ENCODE measurements at places on chromosomes 4 and X. TPM values are rescaled to one million over a fixed set of nuclear protein-coding genes. Genes with fewer than 3 reads are reported as not detected.
A peak's percentile ranks its signal among the peaks of the same experiment; 100 is the strongest.

DNA sequence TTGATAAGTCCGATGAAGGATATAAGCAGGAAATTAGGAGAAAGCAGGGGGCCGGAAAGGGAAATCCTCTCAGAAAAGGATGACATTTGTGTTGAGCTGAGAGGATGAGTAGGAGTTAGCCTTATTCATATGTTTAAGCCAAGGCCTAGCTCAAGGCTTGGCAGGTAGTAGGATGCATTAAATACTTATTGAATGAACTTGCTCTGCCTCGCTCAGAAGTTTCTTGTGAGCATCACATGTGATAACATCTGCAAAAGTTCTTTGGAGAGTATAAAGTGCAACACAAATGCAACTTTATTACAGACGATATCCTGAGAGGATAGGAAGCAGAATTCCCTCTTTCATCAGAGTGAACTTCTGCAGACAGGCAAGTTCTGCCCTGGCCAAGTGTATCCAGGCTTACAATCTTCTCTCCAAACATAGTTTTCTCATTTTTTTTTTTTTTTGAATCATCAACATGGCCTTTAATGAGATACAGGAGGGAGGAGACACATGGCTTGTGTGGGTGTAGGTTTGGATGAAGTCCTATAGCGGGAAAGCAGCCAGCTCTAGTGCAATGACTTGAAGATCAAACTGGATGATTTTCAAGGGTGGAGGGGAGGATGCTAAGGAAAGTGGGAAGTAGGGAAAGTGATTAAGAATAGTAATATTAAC lies 48.1 kb downstream of the LUZP4 start:
- DNase-seq = peak; percentile 29

The TCEAL5 gene
- total RNA-seq = 0.66 TPM

GRCh38 chr4:41998019-41998418 lies 7.7 kb downstream of the SLC30A9 start:
- no peak for DNase-seq

DNA sequence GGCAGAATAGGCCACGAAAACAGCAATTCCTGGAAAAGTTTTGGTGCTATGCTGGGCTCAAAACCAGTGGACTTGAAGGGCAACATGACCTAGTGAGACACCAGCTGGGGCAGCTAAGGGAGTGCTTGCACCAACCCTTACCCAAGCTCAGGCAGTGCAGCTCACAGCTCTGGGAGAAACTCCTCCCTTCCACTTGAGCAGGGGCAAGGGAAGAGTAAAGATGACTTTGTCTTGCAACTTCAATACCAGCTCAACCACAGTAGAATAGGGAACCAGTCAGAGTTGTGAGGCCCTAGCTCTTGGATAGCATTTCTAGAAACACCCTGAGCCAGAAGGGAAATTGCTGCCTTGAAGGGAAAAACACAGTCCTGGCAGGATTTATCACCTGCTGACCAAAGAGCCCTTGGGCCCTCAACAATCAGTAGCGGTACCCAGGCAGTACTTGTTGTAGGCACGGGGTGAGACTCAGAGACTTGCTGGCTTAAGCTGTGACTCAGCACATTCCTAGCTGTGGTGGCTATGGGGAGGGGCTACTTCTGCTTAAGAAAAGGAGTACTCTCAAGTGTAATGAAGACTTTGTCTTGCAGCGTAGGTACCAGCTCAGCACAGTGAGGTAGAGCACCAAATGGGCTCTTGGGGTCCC lies 19.7 kb upstream of the ABCG2 start:
- no peak for DNase-seq

GRCh38 chrX:106039920-106040319 lies 1.4 kb upstream of the SERPINA7 start:
- DNase-seq = no peak

- no peak for DNase-seq
Observed at GRCh38 chr4:107468812-107469211, 251.2 kb downstream of the PAPSS1 start.

The PLAC8 gene
- total RNA-seq = 1.2 TPM

DNA sequence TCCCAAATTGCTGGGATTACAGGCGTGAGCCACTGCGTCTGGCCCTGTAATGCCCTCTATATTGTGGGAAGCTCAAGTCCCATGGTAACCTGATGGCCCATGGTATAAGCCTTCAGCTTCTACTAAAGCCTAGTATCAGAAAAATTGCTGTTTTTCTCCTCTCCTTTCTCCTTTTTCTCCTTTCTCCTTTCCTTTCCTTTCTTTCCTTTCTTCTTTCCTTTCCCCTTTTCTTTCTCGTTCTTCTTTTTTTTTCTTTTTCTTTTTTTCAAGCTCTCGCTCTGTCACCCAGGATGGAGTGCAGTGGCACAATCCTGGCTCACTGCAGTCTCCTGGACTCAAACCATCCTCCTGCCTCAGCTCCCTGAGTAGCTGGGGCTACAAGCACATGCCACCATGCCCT lies 740.7 kb downstream of the FAM133A start:
- DNase-seq = no peak

DNA sequence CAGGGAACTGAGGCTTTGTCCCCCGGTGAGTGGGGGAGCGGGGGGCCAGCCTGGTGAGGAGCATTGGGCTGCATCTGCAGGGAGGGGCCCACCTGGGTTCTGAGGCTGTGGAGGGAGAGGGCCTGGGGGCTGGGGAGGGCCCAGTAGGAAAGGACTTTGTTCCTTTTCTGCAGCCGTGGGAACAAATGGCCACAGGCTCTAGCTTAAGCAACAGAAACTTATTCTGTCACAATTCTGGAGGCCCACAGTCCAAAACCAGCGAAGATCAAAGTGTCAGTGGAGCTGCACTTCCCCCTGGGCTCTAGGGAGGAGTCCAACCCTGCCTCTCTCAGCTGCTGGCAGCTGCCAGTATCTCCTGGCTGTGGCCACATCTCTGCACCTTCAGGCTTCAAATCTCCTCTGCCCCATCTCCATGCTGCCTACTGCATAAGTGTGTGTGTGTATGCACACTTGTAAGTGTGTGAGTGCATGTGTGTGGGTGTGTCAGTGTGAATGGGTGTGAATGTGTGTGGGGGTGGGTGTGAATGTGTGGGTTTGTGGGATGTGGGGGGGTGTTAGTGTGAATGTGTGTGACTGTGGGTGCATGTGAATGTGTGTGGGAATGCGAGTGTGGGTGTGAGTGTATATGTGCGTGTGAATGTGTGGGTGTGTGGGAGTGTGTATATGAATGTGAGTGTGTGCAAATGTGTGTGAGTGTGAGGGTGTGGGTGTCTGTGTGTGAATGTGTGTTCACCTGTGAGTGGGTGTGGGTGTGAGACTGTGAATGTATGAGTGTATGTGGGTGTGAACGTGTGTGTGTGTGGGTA lies 204.5 kb upstream of the PSAPL1 start:
- no peak for DNase-seq

- DNase-seq = no peak
Observed at GRCh38 chrX:13470685-13470977, 98.8 kb upstream of the EGFL6 start.

DNA sequence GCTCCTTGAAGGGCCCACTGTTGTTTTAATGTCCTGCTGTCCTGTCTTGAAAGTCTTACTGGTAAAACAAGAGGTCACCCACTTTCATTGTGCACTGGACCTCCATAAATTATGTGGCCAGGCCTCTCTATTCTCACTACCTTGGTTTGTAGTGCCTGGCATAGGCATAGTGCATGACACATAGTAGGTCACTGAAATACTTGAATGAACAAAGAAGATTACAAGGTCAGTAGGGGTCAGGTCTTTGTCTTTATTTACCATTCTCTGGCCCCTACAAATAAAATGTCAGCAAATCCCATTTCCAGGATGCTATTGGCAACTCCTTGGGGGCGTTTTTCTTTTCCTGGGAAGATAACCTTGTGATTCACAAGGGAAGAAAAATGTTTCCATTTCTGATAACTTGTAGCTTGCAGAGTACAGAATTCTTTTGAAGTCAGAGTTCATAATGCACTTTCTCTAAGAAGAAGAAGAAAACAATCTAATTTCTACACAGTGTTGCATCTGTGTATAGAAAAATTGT lies 1.4 kb downstream of the PGM2 start:
- DNase-seq = no peak

GRCh38 chr4:173539986-173540385 lies 10.0 kb upstream of the HAND2 start:
- no peak for DNase-seq

- DNase-seq = no peak
Observed at GRCh38 chr4:154602404-154603020, 9.9 kb downstream of the FGG start.

DNA sequence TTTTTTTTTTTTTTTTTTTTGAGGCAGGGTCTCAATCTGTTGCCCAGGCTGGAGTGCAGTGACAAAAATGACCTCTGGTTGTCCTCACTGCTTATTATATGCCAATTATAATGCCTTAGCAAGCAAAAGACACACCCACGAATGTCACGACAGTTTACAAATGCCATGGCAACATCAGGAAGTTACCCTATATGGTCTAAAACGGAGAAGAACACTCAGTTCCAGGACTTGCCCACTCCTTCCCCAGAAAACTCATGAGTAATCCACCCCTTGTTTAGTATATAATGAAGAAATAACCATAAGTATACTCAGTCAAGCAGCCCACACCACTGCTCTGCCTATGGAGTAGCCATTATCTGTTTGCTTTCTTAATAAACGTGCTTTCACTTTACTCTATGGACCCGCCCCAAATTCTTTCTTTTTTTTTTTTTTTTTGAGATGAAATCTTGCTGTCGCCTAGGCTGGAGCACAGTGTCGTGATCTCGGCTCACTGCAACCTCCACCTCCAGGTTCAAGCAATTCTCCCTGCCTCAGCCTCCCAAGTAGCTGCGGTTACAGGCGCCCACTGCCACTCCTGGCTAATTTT lies 106.2 kb downstream of the SMIM20 start:
- no peak for DNase-seq

DNA sequence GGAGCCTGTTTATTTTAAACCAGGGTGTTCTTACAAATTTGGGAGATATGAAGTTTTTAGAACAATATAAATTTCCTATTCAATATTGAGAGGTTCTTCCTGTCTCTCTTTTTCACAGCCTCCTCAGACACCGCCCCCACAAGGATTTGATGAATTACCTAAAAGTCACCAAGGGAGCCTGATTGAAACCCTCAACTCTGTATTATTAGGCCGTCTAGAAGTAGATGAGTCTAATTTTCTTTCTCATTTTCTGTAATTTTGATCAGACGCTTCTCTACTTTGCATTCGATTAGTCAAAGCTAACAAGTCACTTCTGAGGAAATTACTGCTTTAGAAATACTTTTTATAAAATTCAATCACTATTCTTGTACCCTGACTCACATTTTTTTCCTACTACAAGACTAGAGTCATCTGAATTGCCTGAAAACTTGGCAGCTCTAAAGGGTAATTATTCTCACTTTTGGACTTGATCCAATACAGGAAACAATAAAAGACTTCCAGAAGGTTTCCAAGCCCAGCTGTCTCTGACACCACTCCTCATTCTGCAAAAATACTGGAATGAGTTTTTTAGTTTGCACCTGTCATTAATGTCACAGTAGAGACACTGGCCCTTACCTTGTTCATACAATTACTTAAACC lies 111.2 kb downstream of the ELOVL6 start:
- no peak for DNase-seq

The MAGEB2 gene
- not detected for total RNA-seq

The TLL1 gene
- 3.3 TPM for total RNA-seq

The COL4A6 gene
- total RNA-seq = 7.4 TPM

- peak; percentile 60 for DNase-seq
Observed at GRCh38 chrX:149493567-149494562, 11.2 kb downstream of the IDS start.

The NDP gene
- not detected for total RNA-seq

DNA sequence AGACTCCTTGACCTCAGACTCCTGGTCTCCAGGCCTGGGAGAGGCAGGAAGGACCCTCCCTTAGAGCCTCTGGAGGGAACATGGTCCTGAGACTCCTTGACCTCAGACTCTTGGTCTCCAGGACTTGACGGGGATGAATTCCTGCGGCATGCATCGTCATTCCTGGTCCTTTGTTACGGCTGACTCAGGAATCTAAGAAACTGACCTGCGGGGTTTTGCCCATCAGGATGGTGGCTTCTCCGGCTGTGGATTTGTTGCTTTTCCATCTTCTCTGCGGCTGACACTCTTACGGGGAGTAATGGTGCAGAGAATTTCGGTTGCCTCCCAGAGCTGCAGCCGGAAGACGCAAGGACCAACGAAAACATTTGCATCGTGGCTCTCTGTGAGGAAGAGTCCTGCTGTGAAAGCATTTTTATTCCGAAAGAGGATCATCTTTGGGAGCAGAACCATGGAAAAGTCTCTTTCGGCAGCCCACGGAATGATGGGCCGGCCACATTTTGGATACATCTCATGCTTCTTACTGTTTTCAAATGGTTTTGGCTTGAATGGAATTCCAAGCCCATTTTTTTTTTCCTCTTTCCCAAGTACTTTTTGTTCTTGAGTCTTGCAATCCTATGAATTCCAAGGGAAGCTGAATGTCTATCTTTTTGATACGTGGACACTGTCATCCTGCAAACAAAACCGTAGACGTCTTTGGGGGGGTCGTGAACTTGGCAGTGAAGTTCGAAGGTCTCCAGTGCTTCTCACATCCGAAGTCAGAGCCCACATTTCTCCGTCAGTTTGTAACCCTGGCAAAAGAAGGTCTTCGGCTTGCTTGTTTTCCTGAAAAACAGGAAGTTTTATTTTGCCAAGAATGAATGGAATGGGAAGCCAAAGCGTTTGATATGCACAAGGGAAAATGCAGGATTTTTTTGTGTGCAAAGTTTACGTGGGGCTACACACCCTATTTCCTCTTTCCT lies 36.5 kb downstream of the SHOX start:
- no peak for DNase-seq

GRCh38 chr4:80138551-80139538 lies 58.5 kb upstream of the PRDM8 start:
- DNase-seq = no peak

- no peak for DNase-seq
Observed at GRCh38 chr4:105496899-105497298, 23.0 kb upstream of the PPA2 start.

- no peak for DNase-seq
Observed at GRCh38 chrX:21255032-21255618, 119.1 kb upstream of the CNKSR2 start.
